ENCODE measurements at places on chromosomes 16 and 17. TPM values are rescaled to one million over a fixed set of nuclear protein-coding genes. Genes with fewer than 3 reads are reported as not detected.

The BRD7 gene
- 120 TPM for total RNA-seq

DNA sequence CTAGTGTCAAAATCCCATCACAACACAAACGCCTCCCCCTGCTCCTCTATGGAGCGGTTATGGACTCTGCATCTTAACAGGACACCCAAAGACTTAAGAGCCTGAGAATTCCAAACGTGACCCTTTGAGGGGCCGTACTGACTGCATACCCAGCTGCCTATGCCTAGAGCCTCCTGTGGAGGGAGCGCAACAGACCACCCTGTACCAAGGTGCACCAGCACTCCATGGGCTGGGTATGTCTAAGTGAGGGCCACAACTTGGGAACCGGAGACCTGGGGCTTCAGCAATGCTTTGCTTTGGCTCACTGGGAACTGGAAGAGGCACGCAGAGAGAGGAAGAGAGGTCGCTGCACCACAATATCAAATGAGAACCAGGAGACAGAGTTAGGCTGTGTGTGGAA lies 5.4 kb downstream of the ANKS3 start:
- no peak for DNase-seq

GRCh38 chr17:20046629-20047028 lies 37.5 kb downstream of the SPECC1 start:
- no peak for DNase-seq

The HOXB4 gene
- total RNA-seq = not detected

DNA sequence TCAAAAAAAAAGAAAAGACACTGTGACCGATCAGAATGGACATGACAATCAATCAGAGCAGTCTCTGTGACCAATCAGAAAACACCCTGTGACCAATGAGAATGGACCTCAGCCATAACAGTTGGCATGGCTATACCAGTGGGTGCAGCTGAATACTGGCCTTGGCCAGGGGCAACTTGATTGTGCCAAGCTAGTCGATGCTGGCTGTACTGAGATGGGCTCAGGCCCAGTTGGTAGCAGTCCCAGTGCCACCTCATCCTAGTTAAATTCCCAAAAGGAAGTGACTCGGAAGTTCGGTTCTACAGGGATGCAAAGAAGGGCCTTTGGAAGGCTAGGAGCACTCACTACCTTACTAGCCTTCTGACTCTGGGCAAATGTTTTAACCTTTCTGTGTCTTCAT lies 37.2 kb upstream of the BCO1 start:
- no peak for DNase-seq
